ENCODE measurements at places on chromosomes 3 and 15. TPM values are rescaled to one million over a fixed set of nuclear protein-coding genes. Genes with fewer than 3 reads are reported as not detected.

The ADCY5 gene
- polyA plus RNA-seq: 4.3 TPM

- no peak for DNase-seq
Measured at GRCh38 chr3:107264888-107265287, 112.4 kb upstream of the CCDC54 start.

The ZPLD1 gene
- not detected for polyA plus RNA-seq

DNA sequence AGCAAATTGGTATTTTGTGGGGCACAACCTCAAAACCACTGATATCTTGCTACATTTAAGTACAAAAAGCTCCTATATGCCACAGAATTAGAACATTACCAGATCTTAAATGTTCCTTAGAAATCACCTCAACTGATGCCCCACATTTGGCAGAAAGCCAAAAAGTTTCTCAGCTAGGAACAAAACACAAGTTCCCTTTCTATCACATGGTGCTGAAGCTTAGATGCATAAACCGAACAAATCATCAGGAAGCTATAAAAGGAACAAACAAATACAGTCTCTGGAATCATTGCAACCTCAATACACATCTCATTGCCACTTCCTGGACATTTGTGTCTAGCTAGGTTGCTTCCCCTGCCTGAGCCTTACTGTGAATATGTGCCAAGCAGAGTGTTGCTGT is 492.6 kb downstream of the LPP start:
- DNase-seq: no peak

DNA sequence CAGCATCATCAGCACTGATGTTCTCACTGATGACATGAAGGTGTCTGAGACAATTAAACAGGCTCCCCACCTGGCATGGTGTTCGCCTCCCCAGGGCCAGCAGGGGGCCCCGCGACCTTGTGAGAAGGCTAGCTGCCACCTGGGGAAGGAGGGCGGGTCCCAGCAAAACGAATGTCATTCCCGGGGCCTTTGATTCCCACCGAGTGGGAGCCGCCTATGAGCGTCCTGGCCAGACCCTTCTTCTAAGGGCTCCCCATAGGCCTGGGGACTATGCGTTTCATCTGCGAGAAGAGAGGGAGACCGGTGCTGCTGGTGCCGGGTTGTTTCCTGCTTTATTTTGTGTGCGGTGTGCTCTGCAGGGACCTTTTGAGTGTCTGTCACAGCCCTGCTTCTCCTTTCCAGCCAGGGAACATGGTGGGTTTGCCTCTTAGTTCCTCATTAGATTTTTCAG is 20.5 kb upstream of the MINDY4B start:
- no peak for DNase-seq

DNA sequence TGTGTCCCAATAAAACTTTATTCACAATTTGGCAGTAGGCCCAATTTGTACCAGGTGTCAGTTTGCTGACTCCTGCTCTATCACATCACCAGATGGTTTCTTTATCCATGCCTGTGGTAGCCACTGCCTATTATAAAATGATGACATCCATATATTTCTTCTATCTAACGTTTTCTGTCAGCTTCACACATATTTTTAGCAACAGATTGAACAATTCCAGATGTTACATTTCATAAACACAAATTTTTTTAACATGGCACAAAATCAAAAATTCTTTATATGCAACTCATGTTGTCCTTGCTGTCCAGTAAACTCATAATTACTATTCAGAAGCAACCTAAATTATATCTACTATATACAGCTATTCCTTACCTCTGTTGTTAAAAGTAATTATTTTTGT is 1371.6 kb downstream of the NSUN3 start:
- DNase-seq: peak; percentile 2

The EPHA3 gene
- polyA plus RNA-seq: 13.8 TPM

The CPNE9 gene
- polyA plus RNA-seq: not detected

The PYGO1 gene
- 8.4 TPM for polyA plus RNA-seq

The CELF6 gene
- 1.7 TPM for polyA plus RNA-seq

The EAF2 gene
- polyA plus RNA-seq: 8.1 TPM

DNA sequence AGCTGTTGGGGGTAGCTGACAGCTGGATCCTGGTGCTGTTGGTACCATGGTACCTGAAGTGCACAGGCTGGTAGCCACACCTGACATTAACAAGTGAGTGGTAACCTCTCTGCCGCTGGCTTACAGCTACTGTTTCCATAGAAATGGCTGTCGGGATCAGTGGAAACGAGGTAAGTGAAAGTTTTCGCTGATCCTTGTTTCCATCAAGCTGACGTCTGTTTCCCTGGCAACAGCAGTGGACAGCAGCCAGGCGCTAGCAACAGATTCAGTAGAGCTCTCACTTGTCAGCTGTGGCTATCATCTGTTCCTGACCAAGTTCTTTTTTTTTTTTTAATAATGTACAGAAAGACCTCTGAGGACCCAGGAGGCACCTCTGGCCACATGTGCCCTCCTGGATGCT is 166.2 kb downstream of the CHDH start:
- DNase-seq: peak; percentile 82

The C3orf80 gene
- 0.16 TPM for polyA plus RNA-seq

DNA sequence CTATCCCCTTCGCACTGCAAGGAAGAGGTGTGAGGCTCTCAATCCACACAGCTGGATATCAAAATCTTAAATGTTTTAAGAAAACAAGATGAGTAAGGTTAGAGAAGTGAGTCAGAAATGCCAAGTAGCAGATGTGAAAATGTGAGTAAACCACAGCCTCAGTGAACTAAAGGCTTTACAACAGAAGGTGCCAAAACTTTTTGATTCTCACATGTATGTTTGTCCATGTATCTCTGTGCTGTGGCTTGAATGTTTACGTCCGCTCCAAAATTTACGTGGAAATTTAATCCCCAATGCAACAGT is 126.8 kb upstream of the PFN2 start:
- DNase-seq: no peak

The SPPL2A gene
- polyA plus RNA-seq: 42.5 TPM

The PLAAT1 gene
- 24.4 TPM for polyA plus RNA-seq

The AADACL2 gene
- not detected for polyA plus RNA-seq

DNA sequence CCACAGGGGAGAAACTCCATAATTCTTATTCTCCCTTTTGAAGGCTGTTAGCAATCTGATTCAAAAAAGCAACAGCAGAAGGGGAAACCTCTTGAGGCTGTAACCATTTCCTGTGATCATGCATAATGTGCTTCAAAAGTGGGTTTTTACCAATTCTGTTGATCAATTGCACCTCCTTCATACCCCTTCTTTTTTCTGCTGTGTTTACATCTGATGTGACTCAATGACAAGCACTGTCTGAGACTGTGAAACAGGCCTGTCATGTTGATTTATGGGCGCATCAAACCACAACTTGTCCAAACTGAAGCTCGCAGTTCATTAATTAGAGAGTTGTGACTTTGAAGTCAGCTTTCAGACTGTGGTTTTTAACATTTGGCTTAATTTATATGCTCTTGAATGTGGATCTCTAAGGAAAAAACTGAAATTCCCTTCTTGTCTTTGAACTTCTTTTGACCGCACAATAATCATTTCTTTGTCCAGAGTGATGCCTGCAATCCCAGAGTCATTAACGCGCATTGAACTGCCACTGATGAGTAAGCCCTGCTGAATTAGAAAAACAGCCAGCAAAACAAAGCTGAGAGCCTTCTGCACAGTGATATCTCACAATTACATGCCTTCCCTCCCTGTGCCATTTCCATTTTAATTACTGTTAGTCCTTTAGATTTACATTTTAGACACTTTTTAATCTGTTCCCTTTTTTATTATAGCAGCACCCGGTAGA is 532.8 kb downstream of the FOXP1 start:
- no peak for DNase-seq

DNA sequence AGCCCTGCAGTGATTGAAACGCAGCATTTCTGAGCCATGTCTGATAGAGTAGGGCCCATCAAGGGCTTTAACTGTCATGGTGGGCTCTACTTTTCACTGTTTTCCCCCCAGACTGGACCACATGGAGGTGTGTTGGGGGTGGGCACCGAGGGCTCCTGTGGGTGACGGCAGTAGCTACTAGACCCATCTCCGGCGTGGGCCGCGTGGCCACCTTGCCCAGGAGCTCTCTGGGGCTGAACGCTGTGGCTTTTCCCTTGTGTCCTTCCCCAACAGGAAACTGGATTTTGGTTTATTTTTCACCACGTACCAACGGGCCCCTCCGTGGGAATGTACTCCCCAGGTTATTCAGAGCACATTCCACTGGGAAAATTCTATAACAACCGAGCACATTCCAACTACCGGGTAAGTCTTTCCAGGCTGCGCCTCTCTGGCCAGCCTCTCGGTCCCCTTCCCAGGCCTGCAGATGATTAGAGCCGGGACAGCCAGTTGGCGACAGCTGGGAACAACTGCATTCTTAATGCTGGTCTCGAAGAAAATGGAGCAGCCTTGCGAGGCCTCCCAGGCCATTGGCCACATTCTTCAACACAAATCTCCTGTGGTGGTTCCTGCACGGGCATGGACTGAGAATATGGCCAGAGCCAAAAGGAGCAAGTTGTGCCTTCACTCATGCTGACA is 67.7 kb downstream of the MESD start:
- DNase-seq: no peak

DNA sequence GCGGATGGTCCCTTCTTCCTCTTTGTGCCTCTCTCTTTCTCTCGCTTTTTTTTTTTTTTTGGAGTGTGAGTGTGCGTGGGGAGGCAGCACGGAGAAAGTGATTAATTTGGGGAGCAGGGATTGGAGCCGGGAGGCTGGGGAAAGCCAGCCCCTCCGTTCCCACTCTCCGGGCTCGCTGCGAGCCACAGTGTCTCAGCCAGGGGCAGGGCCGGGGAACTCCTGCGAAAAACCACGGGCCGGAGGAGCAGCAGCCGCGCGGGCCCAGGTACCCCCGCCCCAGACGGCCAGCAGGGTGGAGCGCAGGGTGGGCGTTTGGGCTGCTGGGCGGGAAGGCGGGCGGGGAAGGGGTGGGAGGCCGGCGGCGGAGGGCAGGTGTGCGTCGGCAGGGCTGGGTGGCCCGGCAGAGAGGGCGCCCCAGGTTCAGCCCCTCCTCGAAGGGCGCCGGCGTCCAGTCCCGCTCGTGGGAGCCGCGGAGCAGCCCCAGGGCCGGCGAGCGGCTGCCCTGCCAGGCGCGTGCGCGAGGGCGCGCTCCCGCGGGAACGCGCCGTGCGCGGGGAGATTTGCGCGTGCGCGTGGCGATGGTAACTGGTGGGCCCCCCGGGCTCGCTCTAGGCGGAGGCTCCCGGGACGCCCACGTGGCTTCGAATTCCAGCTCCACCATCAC is 1.4 kb downstream of the CHL1 start:
- DNase-seq: no peak

DNA sequence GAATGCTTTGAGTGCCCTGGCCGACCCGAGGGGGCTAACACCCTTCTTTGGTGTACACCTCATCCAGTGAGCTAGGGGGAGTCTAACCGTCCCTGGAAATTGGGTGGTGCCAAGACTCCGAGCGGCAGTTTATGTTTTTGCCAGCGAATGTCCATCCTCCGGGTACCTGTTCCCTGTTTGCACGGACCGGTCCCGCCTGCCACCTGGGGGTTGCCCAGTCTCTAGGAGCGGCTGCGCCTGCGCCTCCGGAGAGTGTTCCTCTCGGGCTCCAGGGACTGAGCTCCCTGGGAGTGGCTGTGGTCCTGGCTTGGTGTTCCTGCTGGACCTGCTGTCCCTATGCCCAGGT is 913 bp upstream of the WNT7A start:
- no peak for DNase-seq

The NR2E3 gene
- polyA plus RNA-seq: 7.4 TPM

The ITGA11 gene
- polyA plus RNA-seq: 3.7 TPM

The IMP3 gene
- 30.2 TPM for polyA plus RNA-seq

The GHSR gene
- not detected for polyA plus RNA-seq

GRCh38 chr3:58996730-58997129 is 53.1 kb downstream of the CFAP20DC start:
- no peak for DNase-seq
